Breast epithelium (tissue), 4 donors: ENCODE measurements at places on chromosomes 3 and 15. TPM values are rescaled to one million over a fixed set of nuclear protein-coding genes. Genes with fewer than 3 reads are reported as not detected.

Gene ATP10A
- total RNA-seq = 6.4 TPM

DNA sequence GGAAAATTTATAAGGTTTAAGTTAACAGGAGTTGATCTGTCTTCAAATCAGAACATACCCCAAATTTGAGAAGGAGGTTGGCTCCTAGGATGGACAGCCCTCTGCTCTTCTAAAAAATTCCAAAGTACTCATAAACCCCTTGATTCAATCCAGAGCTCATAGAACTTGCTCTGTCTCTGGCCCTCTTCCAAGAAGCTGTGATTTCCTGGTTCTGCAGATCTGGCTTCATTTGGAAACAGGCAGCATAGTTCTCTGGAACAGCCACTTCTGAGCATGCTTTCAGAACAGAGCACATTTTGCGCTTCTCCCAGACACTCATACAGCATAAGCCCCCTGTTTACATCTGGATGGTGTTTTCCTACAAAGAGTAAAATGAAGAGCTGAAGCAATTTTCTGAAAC lies 96.7 kb downstream of the KBTBD8 start:
- DNase-seq = no peak
- H3K36me3 ChIP-seq = no peaks in the 10 kb centered on the region
- H3K27ac ChIP-seq = no peak overlapping the region
- no peaks in the 10 kb centered on the region for H3K4me1 ChIP-seq
- H3K27me3 ChIP-seq = no peaks in the 10 kb centered on the region
- no peak overlapping the region for H3K4me3 ChIP-seq

DNA sequence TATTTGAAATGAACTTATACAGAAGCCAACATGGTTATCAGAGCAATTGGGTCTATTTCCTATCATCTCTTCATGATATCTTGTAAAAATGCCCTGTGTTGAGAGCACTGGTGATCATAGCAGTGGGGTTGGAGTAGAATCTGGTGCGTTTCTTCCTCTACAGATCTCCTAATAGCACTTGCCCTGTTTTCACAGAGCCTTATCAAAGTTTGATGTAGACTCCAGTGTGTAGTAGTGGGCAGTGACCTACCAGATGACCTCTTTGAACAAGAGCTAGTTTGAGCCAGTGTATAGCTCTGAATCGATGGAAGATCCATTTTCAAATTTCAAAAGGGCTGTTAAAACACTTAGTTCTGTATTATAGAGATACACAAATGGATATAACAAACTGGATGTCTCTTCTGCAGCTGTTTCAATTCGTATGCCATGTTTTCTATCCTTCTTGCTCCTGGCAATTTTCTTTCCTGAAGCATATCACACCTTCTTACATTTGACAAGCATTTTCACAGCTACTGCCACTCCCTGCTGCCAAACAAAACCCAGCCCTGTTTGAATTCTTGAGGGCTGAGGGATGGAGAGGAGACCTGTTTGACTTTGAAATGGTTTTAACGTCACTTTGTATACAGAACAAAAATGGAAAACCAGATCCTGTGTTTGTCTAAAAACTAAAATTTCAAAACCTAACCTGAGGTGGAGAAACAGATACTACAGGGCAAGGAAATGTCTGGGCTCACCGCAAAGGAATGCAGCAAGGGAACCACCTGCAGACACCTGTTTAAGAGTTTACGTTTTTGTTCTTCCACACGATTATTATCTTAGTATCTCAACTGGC lies 354.5 kb upstream of the TPRG1 start:
- H3K36me3 ChIP-seq = no peaks in the 10 kb centered on the region
- H3K27ac ChIP-seq = no peak overlapping the region
- DNase-seq = no peak
- no peaks in the 10 kb centered on the region for H3K27me3 ChIP-seq
- H3K4me3 ChIP-seq = no peak overlapping the region
- H3K4me1 ChIP-seq = no peaks in the 10 kb centered on the region

DNA sequence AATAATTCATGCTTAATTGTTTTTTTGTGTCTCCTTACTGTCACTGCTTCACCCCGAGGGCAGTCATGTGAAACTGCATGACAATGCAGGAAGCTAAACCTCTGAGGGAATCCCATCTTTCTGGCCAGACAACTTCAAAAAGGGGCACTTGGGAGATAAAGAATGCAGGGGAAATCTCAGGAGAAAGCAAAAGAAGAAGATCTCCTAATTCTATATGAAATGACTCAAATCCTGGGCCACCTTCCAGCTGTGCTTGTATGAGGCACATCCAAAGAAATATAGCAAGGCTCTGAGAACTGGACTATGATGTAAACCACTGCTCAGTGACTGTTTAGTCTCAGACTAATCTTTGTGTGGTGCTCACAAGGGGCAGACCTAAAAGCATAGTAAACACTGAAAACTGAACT lies 22.6 kb upstream of the UMPS start:
- no peaks in the 10 kb centered on the region for H3K36me3 ChIP-seq
- no peaks in the 10 kb centered on the region for H3K27me3 ChIP-seq

- H3K36me3 ChIP-seq = no peaks in the 10 kb centered on the region
- no peak overlapping the region for H3K27ac ChIP-seq
- no peak for DNase-seq
- H3K4me3 ChIP-seq = no peak overlapping the region
- H3K27me3 ChIP-seq = no peaks in the 10 kb centered on the region
These were observed 257.2 kb downstream of the NFKBIZ start for GRCh38 chr3:102106416-102107097.

Gene CNTN4
- total RNA-seq = 6.6 TPM

DNA sequence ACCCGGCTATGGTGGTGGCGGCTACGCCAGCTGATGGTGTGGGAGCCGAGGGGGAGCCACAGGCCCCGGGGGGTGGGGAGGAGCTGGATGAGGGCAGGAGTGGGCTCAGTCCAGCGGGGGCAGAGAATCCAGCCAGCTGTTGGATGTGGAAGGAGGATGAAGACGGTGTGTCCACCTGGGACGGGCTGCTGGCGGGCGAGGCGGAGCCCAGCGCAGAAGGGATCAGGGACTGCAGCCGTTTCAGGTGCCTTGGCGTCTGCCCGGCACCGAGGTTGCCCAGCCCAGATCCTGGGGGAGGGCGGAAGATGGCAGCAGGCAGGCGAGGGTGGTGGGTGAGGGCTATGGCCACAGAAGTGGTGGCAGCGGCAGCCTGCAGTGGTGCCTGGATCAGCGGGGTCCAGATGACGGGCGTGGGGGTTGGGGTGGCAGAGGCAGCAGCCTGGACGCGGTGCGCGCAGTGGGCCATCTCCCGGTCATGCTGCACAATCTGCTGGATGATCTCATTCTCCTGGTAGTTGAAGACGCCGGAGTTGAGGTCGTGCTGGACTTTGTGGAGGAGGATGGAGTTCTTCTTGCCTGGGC lies 45.3 kb downstream of the HCN4 start:
- peak; percentile 44 for DNase-seq
- H3K4me1 ChIP-seq = no peaks in the 10 kb centered on the region
- no peaks in the 10 kb centered on the region for H3K27me3 ChIP-seq
- no peak overlapping the region for H3K27ac ChIP-seq

DNA sequence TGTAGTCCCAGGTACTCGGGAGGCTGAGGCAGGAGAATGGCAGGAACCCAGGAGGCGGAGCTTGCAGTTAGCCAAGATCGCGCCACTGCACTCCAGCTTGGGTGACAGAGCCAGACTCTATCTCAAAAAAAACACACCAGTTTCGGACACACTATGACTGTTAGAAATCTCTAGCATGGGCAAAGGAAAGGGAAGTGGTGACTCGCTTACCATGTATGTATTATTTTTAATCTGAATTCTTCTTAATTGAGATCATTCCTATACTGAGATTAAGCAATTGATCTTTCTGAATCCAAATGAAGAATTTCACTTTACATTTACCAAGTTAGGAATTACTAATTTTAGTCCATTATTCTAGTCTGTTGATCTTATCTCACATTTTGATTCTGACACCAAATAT lies 459.2 kb upstream of the ALCAM start:
- no peak overlapping the region for H3K27ac ChIP-seq
- H3K4me3 ChIP-seq = no peak overlapping the region
- H3K27me3 ChIP-seq = no peaks in the 10 kb centered on the region

- no peaks in the 10 kb centered on the region for H3K36me3 ChIP-seq
- no peak overlapping the region for H3K4me3 ChIP-seq
These were observed 43.3 kb downstream of the UBXN7 start for GRCh38 chr3:196388956-196389355.

GRCh38 chr3:67662733-67663132 lies 8.3 kb upstream of the SUCLG2 start:
- no peaks in the 10 kb centered on the region for H3K36me3 ChIP-seq
- no peak for DNase-seq
- no peak overlapping the region for H3K27ac ChIP-seq
- H3K27me3 ChIP-seq = no peaks in the 10 kb centered on the region
- H3K4me3 ChIP-seq = no peak overlapping the region
- no peaks in the 10 kb centered on the region for H3K4me1 ChIP-seq

DNA sequence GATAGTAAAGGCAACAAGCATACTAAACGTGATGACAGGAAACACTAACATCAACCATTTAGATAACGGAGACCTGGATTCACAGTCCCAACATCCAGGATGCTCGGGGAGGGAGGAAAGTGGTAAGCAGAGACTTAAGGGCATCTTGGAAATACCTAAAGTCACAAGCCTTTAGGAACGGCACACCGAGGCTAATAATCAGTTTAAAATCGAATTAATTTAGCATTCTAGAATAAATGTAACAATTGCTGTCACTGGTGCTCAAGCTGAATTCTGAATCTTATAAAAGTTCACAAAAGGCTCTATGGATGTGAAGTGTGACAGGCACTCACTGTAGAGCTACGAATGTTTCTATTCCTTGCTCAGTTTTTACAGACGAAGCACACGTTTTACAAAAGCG lies 1.3 kb downstream of the CD47 start:
- peak overlapping the region; percentile 96 for H3K27ac ChIP-seq
- peak overlapping the region; percentile 97 for H3K4me3 ChIP-seq
- H3K4me1 ChIP-seq = no peaks in the 10 kb centered on the region
- DNase-seq = no peak
- H3K27me3 ChIP-seq = no peaks in the 10 kb centered on the region
- no peaks in the 10 kb centered on the region for H3K36me3 ChIP-seq

GRCh38 chr15:38212729-38213351 lies 39.8 kb upstream of the SPRED1 start:
- H3K36me3 ChIP-seq = no peaks in the 10 kb centered on the region
- no peak overlapping the region for H3K4me3 ChIP-seq
- H3K27ac ChIP-seq = no peak overlapping the region
- no peaks in the 10 kb centered on the region for H3K27me3 ChIP-seq
- no peak for DNase-seq

DNA sequence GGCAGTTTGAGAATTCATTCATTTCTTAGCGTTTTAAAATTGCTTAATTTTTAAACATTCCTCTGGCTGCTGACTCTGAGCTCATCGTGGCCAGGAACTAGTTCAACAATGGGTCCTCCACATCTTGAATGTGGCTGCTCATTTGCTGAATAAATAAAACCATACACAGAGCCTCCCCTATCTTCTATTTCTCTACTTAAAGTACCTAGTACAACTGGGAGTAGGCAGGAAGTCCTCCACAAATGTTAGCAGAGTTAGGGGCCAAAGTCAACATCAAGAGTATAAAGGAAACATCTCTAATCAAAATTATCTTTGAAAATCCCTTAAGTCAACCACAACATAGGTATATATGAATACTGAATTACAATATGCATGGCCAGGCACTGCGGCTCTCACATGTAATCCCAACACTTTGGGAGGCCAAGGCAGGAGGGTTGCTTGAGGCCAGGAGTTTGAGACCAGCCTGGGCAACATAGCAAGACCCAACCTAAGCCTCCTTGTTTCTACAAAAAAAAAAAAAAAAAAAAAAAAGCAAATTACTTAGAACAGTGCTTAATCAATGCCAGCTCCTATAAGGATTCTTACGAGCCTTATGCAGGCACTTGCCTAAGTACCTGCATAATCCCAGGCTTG lies 57.5 kb upstream of the LMOD3 start:
- H3K4me3 ChIP-seq = no peak overlapping the region
- DNase-seq = no peak
- H3K36me3 ChIP-seq = peaks cover 9% of the 10 kb centered on the region
- no peaks in the 10 kb centered on the region for H3K4me1 ChIP-seq

Gene SERINC4
- total RNA-seq = not detected
